ENCODE measurements at places on chromosomes 1 and 21.

- DNase-seq: no peak
Measured at GRCh38 chr1:181250038-181250437, 161.5 kb downstream of the IER5 start.

DNA sequence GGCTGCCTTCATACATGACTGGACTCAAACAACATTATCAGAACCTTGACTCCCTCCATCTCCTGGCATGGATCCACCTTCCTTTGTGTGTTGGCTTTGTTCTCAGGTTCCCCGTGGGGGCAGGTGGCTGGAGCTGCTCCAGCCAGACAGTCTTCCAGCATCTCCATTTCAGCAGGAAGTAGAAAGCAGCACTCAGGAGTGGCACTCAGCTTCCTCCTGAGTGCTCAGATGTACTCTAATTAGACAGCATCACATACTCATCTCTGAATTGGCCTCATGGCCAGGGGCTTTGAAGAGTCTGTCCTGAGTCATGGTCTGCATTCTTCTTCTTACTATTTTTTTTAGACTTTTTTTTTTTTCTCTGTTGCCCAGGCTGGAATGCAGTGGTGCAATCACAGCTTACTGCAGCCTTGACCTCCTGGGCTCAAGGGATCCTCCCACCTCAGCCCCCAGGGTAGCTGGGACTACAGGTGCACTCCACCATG, 27.9 kb downstream of the OVAAL start:
- DNase-seq: peak; percentile 12

DNA sequence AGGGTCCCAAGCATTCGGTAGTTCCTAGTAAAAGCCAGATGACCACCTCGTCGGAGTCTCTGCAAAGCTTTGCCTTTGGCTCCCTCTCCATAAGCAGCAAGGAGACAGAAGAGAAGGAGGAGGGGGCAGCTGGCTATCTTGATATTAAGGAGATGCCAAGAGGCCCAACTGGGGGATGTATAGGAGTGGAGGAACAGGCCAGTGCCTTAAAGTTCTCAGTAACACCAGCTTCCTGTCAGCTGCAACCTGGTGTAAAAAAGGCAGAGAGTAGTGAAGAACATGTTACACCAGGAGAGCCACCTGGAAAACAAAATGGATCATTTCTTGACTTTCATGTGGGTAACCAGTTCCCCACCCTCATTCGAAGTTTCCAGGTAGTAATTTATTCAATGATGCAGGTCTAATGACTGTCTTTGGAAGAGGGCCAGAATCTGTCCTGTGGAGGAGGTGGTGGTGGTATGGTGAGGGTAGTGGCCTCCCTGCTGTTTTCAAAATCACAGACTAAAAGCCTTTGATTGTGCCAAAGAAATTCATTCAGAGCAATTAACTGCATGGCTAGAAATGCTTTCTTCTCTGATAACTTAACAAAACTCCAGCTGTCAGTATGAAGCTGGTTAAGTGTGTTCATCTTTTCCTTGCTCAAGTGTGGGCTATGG, 27.3 kb downstream of the TMEM200B start:
- no peak for DNase-seq

DNA sequence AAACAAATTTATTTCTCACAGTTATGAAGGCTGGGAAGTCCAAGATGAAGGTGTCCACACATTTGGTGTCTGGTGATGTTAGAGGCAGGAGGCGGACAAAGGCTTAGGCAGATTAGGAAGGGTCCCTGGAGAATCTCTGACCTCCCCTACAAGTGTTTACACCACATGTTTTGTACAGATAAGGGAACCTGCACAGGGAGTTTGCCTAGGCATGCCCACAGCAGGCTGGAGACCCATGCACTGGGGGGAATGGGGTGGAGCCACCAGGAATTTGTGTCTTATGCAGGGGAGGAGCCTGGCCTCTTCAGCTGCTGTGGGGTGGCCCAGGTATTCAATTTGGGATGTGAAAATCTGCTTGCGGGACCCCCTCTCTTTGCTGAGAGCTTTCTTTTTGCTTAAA, 131.3 kb downstream of the PATJ start:
- DNase-seq: no peak

GRCh38 chr1:212967801-212968200, 17.5 kb downstream of the VASH2 start:
- DNase-seq: no peak

GRCh38 chr21:34802180-34802899, 133.5 kb downstream of the CLIC6 start:
- DNase-seq: no peak

DNA sequence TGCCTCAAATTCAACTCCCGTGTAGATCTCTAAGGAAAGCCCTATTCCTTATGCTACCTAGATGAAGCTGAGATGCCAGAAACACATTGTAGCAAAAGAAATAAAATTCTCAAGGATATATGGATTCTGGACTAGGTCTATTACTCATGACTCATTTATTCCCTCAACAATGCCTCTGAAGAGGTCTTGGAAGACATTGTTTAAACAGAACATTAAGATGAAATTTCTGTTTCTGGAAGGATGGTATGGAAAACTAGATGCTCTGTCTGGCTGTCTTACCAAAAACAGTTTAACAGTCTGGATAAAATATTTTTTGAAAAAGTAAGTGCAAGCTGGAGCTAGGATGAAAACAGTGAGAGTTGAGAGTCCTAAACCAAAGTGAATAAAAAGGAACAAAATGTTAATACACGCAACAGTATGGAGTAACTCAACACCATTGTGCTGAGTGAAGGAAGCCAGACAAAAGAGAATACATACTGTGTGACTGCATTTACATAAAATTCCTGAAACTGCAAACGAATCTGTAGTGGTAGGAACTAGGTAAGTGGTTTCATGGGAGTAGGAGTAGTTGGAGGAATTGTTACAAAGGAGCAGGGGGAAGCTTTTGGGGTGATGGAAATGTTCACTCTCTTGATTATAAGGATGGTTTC, 59.3 kb upstream of the GNG12 start:
- DNase-seq: no peak

- DNase-seq: peak; percentile 80
Measured at GRCh38 chr1:66981679-66982078, 56.9 kb downstream of the MIER1 start.

- DNase-seq: no peak
Measured at GRCh38 chr1:24970399-24970753, 40.3 kb upstream of the RUNX3 start.

DNA sequence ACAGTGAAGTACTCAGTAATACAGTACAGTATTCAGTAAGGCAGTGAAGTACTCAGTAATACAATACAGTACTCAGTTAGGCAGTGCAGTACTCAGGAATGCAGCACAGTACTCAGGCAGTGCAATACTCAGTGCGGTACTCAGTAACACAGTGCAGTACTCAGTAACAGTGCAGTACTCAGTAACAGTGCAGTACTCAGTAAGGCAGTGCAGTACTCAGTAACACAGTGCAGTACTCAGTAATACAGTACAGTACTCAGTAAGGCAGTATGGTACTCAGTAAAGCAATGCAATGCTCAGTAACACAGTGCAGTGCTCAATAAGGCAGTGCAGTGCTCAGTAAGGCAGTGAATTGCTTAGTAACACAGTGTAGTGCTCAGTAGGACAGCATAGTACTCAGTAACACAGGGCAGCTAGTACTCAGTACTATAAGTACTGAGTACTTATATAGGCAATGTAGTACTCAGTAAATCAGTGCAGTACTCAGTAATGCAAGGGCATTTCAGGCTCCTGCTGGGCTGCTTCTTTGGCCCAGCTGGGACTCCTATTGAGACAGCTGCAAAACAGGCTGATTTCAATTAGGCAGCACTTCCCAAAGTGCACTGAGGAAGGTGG, 411.3 kb downstream of the DISC1 start:
- DNase-seq: no peak

GRCh38 chr1:78176448-78176847, 130.7 kb downstream of the GIPC2 start:
- no peak for DNase-seq

- DNase-seq: no peak
Measured at GRCh38 chr1:81999364-81999763, 198.6 kb downstream of the ADGRL2 start.

GRCh38 chr1:60746278-60746791, 336.0 kb upstream of the NFIA start:
- no peak for DNase-seq

DNA sequence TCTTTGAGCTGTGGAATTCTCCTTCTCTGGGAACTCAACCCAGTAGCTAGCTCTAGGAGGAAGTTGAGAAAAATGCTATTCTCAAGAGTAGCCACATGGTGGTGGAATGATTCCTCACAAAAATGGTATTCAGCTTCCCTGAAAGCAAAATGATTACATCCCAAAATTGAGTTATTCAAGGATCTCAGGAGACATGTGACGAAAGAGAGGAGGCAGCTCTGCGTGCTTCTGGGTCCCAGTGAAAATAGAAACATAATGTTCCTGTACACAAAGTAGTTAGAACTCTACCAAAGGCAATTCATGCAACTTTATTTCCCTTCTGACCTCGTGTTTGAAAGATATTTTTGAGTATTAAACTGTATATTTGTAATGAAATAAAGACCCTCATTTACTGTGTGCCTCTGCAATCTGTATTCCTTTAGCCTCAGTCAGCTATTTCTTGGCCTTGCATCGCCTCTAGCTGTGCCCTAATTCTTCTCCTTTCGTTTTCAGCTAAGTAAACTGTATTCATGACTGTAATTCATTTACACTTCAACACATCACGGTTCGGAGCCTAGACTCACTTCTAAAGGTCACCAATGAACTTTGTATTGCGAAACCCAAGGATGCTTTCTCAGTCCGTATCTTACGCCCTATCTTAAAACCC, 167.3 kb downstream of the FASLG start:
- peak; percentile 49 for DNase-seq

GRCh38 chr1:241675983-241676382, 23.9 kb downstream of the WDR64 start:
- peak; percentile 14 for DNase-seq

GRCh38 chr1:231422798-231423309, 767 bp upstream of the EGLN1 start:
- DNase-seq: no peak
